Tongue (tissue), 3 donors: ENCODE measurements at places on chromosomes 1 and 21.

DNA sequence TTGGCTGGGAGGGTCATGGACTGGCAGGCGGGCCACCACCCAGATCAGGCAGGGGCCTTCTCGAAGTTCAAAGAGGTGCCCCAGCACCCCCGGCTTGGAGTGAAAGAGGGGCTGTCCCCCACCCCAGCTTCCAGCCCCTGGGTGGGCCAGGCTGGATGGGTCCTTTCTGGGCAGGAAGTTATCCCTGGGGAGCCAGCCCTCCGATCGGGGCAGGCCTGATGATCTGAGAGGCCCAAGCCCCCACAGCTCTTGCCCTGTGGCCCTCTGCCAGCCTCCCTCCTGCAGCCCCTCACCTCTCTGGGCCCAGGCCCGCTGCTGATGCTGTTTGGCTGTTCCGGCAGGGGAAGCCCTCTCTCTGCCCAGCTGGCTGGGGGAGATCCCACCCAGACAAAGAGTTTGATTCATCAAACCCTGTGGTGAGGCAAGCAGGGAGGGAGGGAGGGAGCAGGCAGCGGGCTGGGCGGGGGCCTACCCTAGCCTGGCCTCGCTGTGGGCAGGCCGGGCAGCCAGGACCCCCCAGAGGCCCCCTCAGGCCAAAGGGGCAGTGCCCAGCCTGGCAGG lies 2.5 kb downstream of the ARHGEF19 start:
- peak; percentile 60 for DNase-seq

- no peak for DNase-seq
Measured at GRCh38 chr1:109898842-109899241, 11.8 kb upstream of the CSF1 start.

- DNase-seq, result no peak
Measured at GRCh38 chr1:176241385-176242015, 34.4 kb upstream of the COP1 start.

DNA sequence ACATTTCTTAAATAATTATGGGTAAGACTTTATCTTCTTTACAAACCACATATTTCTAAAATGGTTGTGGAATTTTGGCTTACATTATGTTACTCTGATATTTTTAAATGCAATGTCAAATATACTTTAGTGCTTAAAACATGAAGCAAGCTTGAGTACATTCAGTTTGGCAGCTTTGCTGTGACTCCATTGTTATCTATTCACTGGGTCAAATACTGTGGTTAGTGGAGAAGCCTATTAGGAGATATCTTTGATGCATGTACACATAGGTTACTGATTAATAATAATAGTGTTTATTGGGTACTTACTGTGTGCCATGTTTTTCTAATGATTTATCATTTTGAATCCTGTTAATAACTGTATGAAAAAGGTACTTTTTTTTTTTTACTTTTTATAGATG lies 520.4 kb upstream of the B3GALT2 start:
- no peak for DNase-seq

DNA sequence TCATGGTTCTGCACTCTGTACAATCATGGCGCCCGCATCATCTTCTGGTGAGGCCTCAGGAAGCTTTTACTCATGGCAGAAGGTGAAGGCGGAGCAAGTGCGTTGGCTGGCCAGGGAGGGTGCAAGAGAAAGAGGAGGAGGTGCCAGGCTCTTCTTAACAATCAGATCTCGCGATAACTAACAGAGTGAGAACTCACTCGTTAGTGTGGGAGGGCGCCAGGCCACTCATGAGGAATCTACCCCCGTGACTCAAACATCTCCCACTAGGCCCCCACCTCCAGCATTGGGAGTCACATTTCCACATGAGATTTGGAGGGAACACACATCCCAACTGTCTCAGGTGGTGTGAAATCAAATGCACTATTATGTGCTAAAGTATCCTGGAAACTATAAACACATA lies 220.2 kb upstream of the CSF3R start:
- no peak for DNase-seq

GRCh38 chr1:10537082-10537766 lies 62.5 kb downstream of the PEX14 start:
- DNase-seq, result no peak

DNA sequence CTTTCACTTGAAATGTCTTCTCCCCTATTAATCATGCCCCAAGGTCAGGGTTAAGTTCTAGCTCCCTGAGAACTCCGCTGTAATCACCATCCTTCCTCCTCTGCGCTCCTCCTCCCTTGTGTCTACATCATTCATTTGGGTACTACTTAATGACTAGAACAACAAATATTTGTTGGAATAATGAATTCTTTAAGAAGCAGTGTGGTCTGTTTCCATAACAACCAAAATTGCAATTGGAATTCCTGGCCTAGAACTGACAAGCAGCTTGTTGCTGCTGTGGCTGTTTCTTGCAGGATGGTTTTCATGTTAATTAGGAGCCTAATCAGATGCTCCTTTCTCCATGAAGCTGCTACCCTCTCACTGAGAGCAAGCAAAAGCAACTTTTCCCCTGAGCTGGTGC lies 192.5 kb downstream of the ZZZ3 start:
- DNase-seq, result no peak

DNA sequence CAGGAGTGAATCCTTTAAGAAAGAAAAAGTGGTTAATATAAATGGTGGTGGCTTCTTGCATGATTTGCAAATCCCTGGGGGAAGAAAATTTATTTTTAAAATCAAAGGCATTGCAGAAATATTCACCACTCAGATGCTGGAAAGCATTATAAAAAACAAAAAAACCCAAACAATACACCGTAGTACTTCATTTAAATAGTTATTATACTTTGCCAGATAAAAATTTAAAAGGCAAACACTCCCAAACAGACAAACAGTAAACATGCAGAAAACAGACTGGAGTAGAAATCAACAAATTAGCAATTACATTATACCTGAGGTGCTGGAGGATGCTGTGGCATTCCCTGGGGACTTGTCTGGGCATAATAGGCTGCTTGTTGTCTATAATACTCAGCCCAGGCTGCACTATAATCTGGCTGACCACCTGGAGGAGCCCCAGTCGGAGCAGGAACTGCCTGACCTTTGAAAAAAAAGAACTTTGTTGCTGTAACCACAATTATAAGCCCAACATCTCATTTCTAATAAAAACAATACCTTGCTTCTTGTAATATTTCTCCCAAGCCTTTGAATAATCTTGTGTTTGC lies 29.9 kb downstream of the FUBP1 start:
- DNase-seq, result peak; percentile 27

- no peak for DNase-seq
Measured at GRCh38 chr1:30194046-30194619, 529.3 kb downstream of the MATN1 start.

DNA sequence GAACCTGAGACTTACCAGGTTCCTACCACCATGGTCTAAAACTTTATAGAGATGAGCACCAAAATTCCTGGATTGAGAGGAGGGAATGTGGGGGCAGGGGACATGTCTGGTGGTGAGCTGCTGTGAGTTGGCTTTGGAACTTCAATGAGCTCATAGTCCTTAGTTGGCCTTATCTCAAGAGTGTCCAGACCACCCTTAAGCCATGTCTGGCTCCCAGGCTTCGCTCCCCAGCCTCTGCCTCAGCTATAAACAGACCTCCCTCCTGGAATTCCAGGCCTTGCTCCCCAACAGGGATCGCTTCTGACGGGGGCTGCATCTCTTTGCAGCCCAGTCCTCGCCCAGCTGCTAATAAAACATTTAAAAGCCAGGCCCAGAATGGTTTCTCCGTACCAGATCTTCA lies 19.5 kb downstream of the ATF3 start:
- no peak for DNase-seq

DNA sequence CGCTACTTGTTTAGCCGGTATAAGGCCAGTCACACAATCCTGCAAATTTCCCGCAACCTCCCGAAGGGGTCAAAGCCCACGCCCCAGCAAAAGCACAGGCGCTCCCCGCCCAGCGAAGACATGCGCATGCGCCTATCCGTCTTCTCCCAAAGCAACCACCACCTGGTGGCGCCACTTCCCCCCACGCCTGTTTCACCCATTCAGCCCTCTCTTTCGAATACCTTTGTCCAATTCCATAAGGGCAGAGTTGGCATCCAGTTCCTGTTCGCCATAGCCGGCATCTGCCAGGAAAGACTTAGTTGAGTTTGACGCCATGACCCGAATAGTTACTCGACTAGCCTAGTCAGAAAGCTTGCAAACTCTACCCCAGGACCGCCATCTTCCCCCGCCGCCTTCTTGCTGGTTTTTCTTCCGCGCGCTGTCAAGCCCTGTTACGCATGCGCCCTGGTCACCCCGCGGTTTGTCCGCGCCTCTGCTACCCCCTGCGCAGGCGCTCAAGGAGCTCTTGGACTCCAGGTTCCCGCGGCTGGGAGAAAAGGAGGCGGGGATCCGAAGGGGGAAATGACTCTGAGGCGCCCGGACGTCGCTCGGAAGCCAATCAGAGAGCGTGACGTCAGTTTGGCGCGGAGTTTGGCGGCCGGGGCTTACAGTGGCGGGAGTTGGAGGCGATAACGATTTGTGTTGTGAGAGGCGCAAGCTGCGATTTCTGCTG lies at the start of the genes DTL and INTS7:
DTL (plus strand) TSS at position 626 of the 712 bp plus-strand sequence. CDS start 143 bp downstream, outside the sequence.
INTS7 (minus strand) TSS at position 435 of the 712 bp plus-strand sequence; CDS start at position 315, 120 bp downstream.
- DNase-seq, result peak; percentile 100

GRCh38 chr1:74467786-74468377 lies 44.5 kb downstream of the LRRC53 start:
- DNase-seq, result no peak

GRCh38 chr1:212655668-212656440 lies 43.8 kb downstream of the BATF3 start:
- no peak for DNase-seq

GRCh38 chr21:15631342-15631741 lies 98.4 kb upstream of the USP25 start:
- DNase-seq, result no peak

DNA sequence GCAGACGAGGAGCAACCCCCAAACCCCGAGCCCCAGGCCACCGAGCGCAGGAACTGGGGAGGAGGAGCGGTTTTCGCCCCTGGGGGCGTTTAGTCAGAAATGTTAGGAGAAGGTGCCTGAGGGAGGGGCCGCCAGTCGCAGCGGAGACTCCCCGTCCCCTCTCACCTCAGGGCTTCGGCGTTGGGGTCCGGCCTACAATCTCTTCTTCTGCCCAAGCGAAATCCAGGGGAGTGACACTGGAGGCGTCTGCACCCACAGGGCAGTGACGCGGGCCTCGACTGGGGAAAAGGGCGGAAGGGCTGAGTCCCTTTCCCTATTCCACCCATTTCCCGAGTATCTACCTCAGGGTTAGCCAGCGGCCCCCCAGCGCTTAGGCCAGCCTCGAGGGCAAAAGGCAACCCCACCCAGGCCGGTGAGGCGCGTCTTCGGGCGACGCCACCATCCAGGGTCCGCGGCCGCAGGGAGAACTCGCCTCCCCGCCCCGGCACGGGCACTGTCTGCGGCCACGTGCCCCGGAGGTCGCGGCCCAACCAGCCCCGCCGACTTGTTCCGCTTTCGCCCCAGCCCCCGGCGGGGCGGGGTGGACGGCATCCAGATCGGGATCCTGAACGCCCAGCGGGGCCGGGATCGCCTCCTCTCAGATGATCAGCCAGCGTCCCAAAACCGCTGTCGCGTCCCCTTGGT lies 118.7 kb upstream of the BARHL2 start:
- DNase-seq, result no peak

GRCh38 chr1:221276896-221277409 lies 397.7 kb downstream of the HLX start:
- no peak for DNase-seq

DNA sequence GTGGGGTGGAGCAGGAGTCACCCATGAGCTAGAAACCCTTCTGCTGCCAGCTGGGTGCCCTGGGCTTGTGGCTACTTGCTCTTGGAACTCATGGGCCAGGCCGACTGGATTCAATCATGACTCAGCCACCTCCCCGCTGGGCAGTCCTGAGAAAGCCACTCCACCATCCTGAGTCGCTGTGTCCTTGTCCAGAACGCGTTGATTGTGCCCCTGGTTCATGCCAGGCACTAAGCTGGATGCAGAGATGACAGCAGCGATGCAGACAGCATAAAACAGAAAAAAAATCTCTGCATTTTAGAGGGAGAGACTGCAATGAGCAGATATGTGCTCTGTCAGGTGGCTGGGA lies 10.6 kb downstream of the PADI1 start:
- DNase-seq, result no peak

DNA sequence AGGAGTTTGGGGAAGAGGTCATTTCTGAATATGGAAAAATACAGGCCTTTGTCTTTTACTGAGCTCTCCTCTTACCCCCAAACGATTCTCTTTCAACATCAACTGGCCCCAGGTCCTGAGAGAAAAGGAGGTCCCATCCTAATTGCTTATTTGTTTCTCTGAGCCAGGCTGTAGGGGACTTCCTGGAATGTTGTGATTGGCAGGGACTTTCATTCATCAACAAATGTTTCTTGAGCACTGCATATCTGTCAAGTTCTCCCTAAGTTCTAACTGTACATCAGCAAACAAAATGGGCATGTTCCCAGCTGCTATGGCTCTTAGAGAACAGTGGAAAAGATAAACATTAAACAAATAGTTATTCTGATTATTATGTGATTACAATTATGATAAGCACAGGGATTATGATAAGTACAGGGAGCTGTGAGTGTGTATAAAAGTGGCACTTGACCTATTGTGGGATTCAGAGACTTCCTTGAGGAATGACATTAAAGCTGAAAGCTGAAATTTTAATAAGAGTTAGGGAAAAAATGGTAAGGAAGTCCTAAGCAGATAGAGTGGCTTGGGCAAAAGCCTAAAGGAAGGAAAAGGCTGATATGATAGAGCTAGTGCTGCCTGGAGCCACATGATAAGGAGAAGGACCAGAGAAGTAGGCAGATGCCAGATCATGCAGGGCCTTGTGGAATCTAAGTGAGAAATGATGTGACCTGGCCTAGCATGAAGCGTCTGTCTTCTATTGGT lies 11.6 kb downstream of the GPX7 start:
- no peak for DNase-seq

GRCh38 chr1:203520315-203520714 lies 26.4 kb downstream of the OPTC start:
- no peak for DNase-seq

DNA sequence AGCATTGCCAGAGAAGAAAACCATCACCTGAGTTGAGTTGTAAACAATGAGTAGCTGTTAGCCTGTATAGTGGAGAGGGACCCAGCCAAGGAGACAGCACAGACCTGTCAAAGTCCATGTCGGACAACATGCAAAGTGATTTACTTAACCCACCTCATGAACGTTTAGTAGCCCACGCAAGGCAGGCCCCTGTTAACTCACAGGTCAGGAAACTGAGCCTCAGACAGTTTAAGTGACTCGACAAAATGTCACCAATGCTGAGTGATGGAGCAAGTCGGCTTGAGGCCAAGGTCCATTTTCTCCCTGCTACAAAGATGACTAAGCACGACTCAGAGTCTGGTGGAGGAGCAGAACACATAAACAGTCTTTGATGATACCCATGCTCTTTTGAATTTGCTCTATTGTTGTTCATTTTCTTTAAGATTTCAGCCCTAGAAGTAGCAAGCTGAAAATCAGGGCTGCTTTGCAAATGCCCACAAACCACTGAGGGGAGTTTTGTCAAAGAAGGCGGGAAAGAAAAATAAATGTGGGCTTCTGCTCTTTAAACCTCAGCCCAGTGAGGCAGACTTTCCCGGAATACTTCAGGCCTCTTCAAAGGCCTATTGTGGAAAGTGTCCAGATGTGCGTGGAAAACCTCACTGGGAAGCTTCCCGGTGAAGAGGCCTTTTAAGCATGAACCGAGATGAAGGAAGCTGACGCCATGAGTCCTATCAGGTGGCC lies 83.8 kb upstream of the HOOK1 start:
- DNase-seq, result peak; percentile 85

GRCh38 chr21:34126691-34127090 lies 53.3 kb downstream of the MRPS6 start:
- DNase-seq, result no peak
